ENCODE measurements at places on chromosomes 12 and 14.

GRCh38 chr12:103817791-103818190, 23.2 kb downstream of the NT5DC3 start:
- no peak overlapping the region for H3K4me3 ChIP-seq
- no peaks in the 10 kb centered on the region for H3K27me3 ChIP-seq
- no peak for DNase-seq
- H3K27ac ChIP-seq, result no peak overlapping the region

DNA sequence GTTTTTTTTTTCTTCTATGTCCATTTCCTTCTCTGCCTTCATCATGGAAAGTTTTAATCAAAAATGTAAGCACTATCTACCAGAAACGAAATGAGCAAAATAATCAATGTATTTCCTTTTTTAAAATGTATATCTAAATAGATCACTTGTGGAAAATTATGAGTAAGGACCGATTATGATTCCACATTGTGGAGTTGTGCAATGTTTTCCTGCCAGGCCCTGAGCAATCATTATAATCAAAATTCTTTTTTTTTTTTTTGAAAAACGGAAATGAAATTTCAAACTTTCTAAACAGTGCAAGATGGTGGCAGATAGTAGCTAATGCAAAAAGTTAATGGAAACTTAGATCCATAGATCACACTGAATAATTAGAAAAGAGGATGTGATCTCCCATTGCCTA, 1074.6 kb upstream of the TMEM132C start:
- peaks cover 12% of the 10 kb centered on the region for H3K27me3 ChIP-seq
- DNase-seq, result no peak
- H3K27ac ChIP-seq, result no peak overlapping the region

- no peak for DNase-seq
- H3K4me3 ChIP-seq, result no peak overlapping the region
- H3K27ac ChIP-seq, result no peak overlapping the region
- H3K36me3 ChIP-seq, result no peaks in the 10 kb centered on the region
- H3K27me3 ChIP-seq, result no peaks in the 10 kb centered on the region
These were observed 4.3 kb downstream of the SLC2A14 start for GRCh38 chr12:7868391-7868790.

GRCh38 chr12:46609273-46609623, 216.5 kb downstream of the SLC38A4 start:
- H3K36me3 ChIP-seq, result peaks cover under 1% of the 10 kb centered on the region
- DNase-seq, result no peak
- H3K4me1 ChIP-seq, result peaks cover 4% of the 10 kb centered on the region
- H3K27ac ChIP-seq, result no peak overlapping the region
- peaks cover 4% of the 10 kb centered on the region for H3K27me3 ChIP-seq
